ENCODE measurements at places on chromosomes 11 and 22.

DNA sequence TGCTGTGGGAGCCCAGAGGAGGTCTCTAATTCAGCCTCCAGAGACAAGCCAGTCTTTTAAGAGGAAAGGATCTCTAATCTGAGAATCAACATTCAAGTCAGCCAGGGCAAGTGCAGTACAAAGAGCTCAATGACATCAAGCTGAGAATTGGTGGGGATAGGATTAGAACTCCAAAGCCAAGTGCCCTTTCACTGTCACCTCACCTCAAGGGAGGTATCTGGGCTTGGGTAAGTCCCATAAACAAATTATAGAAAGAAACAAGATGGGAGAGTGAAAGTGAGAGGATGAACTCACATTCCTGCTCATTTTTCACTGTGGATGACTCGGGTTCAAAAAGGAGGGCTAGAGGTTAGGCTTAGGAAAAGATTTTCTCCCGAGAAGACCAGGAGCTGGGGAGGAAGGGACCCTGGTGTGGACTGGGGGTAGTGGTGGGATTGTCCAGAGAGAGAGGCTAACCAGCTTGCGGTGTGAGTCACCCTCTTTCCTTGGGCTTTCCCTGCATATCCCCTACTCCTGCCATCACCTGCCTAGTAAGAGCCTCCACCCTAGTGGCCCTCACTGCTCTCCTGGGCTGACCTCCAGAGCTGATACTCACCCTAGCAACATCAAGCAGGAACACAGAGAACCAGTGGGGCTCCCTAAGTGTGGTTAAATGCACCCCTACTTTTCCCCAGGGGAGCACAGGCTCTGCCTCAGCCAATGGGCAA is 70.4 kb downstream of the RRM1 start:
- DNase-seq = no peak

DNA sequence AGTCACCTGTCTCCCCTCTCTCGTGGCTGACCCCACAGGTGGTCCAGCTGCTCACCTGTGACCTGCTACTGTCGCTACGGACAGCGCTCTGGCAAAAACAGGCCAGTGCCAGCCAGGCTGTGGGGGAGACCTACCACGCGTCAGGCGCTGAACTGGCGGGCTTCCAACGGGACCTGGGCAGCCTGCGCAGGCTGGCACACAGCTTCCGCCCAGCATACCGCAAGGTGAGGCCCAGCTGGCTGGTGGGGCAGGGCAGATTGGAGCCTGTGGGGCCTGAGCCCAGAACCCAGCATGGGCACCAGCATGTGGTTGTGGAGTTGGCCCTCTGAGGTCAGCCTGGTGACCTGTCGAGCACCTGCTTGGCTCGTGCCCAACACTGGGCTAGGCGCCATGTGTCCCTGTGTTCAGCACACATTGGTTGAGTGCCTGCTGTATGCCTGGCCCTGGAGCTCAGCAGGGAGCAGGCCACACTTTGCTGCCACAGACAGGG is 11.9 kb downstream of the SHISA8 start:
- no peak for DNase-seq

DNA sequence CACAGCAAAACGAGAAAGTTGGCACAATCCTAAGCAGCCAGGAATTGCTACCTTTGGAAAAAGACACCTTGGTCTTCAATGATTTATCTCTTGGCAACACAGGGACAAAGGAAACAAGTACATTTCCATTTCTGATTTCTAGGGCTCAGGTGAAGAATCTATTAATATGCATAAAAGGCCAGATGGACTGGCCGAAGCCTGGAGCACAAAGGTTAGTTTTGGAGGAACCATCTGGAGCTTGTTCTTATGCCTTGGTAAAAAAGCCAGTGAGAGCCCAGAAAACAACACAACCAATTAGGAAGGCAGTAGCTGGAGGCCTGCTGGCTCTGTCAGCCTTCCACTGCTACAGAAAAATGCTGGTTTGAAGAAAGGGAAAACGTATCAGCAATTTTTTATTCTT is 713.5 kb upstream of the API5 start:
- DNase-seq = no peak

GRCh38 chr22:27022274-27022895 is 365.0 kb downstream of the MIAT start:
- DNase-seq = no peak

DNA sequence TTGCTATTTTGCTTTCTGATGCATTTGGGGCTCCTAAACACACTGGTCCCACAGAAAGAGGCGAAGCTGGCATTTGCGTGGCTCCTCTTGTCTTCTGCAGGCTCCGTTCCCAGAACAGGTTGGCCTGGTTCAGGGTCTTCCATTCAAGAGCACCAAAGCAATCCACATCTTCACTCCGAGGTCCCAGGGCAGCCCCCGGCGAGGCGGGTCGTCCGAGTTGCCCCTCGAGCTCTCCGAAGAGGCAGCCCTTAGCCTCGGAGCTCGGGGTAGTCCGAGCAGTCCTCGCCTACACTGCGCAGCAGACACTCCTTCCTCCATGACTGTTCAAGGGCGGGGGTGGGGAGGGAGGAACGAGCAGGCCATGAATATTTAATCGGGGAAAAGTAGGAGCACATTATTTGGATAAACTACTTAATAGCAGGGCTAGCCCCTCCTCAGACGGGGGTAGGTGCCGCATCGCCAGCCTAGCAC is 321.3 kb downstream of the BLID start:
- DNase-seq = no peak

- no peak for DNase-seq
Measured at GRCh38 chr22:25718135-25718840, 23.7 kb upstream of the MYO18B start.

GRCh38 chr11:102347462-102348370 is 702 bp downstream of the BIRC2 start:
- no peak for DNase-seq

GRCh38 chr11:6587360-6587953 is 16.0 kb downstream of the RRP8 start:
- no peak for DNase-seq

GRCh38 chr11:17813391-17814059 is 78.9 kb downstream of the KCNC1 start:
- DNase-seq = no peak

- no peak for DNase-seq
Measured at GRCh38 chr11:37525336-37525735, 927.3 kb upstream of the RAG2 start.

GRCh38 chr22:31088233-31088986 is 7.3 kb downstream of the SMTN start:
- no peak for DNase-seq

GRCh38 chr11:95764267-95764898 is 25.2 kb downstream of the FAM76B start:
- no peak for DNase-seq

DNA sequence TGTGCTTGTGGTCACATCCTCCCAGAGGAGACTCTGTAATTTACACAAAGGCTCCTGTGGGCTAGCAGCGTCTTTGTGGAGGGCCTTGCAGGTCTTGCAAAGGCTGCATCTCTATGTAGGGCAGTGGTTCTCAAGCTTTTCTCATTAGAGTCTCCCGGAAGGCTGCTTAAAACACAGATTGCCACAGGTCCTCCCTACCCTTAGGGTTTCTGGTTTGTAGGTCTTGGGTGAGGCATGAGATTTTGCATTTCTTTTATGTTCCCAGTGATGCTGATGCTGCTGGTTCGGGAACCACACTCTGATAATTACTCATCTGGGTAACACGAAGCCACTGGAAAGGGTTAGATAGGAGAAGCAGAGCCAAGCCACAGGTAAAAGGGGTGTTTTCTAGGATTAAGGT is 151.3 kb upstream of the ZBED5 start:
- DNase-seq = no peak

DNA sequence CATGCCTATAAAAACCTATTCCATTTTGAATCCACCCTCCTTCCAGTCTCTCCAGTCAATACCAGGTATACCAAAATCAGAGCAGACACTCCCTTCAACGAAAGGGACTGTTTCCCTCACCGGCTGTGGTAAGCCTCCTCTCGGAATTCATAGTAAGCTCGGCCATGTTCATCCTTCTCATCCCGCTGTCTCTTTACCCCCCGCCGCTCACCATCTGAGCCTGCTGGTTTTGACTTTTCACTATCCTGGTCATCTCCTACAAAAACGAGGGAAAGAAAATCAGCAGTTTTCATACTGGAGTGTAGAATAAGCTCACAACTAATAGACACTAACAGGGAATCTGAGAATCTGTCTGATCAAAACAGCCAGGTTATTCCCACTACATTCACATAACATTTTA is 3.1 kb downstream of the HNRNPUL2 start:
- no peak for DNase-seq

GRCh38 chr22:27930331-27931060 is 11.4 kb upstream of the PITPNB start:
- DNase-seq = no peak

- DNase-seq = no peak
Measured at GRCh38 chr11:132111838-132112237, 741.4 kb downstream of the NTM start.

DNA sequence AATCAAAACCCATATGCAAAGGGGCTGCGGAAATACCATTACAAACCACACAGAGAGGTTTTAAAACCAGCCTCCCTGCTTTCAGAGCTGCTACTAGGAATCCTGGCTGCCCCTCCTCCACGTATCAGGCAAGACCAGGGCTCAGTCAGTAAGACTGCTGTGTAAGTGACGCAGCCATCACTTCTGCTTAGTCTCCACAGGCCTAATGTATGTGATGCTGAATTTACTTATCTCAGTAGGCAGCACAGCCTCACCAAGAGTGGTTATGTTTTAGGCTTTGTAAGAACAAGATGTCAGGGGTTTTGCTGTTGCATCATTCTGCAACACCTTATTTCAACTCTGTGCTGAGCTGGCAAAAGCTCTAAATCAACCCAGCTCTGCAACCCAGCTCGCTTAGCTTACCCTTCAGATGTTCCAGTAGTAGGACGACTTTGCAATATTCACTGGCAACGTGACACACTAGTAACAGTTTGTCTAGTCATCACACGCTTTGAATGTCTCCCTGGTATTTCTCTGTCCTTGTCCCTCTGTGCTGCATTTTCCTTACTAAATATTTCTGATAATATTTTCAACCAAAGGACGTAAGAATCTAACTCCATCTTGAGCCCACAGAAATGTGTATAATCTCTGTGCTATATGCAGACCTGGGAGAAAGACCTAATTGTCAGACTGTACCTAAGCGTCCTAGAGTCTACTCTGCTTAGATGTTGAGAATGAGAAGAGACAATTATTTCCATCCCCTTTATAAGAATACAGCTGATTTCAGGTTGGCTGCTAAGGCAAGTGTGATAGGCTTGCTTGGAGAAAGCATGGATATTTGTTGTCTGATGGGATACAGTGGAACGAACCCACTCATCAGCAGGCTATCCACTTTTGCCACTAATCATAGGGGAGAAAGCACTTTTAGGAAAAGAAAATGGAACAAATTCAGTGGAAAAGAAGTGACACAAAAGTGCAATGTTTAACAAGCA is 72.2 kb downstream of the LARGE2 start:
- DNase-seq = no peak

DNA sequence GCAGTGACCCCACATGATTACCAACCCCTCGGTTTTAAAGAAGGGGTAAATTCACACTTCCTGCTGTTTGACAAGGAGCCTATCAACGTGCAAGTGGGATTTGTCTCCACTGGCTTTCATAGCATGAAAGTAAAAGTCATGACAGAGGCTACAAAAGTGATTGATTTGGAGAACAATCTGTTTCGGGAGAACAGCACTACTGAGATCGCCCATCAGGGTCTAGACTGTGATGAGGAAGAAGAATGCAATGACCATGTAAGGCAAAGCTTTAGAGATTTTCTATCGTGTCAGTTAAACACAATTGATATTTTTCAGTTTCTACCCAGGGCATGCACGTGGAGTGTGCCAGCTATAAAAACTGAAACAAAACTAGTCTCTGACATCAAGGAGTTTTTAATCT is 41.7 kb downstream of the HORMAD2 start:
- no peak for DNase-seq

DNA sequence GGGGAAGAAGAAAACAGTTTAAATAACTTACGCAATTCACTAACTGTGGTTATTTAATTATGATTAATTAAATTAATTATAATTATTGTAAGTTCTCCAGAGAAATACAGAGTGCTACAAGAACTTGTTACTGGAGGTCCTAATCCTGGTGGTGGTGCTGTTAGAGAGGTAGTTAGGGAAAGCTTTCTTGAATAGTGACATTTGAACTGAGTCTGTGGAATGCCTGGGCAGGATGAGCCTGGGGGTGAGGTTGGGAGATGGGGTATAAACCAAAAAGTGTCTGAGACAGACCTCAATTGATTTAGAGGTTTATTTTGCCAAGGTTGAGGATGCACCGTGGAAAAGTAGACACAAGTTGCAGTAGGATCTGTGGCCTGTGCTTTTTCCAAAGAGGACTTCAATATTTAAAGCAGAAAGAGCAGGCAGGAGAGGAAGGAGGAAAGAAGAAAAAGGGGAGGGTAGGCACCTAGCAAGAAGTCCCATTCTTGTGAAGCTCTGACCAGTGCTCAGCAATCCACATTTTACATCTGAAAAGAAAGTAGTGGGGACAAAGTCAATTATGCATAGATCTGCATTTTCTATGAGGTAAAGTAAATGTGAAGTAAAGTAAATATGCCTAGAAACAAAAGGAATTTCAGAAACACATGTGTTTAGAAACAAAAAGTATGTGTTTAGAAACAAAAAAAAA is 4.4 kb upstream of the ZNF202 start:
- DNase-seq = no peak

GRCh38 chr11:7436657-7437056 is 48.6 kb upstream of the OLFML1 start:
- DNase-seq = peak; percentile 18

GRCh38 chr11:836700-837099 is 3.9 kb downstream of the CD151 start:
- no peak for DNase-seq

DNA sequence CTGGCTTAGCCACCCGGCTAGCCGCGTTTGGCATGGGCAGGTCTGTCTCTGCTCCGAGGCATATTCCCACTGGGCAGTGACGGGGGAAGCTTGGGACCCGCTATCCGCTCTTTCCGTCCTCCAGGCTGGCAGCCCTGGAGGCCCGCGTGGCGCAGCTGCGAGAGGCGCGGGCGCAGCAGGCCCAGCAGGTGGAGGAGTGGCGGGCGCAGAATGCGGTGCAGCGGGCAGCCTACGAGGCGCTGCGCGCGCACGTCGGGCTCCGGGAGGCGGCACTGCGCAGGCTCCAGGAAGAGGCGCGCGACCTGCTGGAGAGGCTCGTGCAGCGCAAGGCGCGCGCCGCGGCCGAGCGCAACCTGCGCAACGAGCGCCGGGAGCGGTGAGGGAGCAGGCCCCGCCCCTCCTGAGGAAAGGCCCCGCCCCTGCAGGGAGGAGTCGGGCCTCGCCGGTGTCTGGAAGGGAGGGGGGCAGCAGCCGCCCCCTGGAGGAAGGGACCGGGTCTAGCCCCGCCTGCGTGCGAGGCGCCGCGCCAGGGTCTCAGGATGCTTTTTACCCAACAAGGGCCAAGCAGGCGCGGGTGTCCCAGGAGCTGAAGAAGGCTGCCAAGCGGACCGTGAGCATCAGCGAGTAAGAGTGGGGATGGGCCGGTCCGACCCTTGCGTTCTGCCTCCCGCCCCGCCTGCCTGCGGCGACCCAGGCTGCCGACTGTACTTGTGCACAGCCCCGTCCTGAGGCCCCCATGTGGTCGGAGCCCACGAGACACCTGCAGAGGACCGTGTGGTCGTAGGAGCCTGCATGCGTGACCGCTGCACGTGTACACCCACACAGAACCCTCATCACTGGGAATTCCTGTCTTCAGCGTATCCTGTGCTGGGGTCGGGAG is 7.9 kb downstream of the ATG16L2 start:
- no peak for DNase-seq

Data from SIG-M5 (cell line).